ENCODE measurements at places on chromosomes 12 and 14. TPM values are rescaled to one million over a fixed set of nuclear protein-coding genes. Genes with fewer than 3 reads are reported as not detected.

DNA sequence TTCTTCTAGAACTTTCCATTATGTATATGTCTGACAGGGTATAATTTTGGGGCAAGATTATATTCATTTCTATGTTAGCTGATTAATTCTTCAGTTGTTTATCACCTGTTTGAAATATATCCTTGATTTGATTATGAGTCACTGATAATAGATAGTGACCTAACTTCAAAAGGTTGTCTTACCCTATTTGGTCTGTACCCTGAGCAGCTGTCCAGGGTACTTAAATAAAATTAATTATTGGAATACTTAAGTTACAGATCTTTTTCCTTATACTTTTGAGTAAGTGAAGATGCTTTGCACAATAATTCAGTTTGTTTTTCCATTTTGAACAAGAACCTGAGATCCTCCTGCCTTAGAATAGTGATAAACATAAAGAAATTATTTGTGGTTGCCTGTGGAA, 13.2 kb upstream of the NPAS3 start:
- no peak for DNase-seq

DNA sequence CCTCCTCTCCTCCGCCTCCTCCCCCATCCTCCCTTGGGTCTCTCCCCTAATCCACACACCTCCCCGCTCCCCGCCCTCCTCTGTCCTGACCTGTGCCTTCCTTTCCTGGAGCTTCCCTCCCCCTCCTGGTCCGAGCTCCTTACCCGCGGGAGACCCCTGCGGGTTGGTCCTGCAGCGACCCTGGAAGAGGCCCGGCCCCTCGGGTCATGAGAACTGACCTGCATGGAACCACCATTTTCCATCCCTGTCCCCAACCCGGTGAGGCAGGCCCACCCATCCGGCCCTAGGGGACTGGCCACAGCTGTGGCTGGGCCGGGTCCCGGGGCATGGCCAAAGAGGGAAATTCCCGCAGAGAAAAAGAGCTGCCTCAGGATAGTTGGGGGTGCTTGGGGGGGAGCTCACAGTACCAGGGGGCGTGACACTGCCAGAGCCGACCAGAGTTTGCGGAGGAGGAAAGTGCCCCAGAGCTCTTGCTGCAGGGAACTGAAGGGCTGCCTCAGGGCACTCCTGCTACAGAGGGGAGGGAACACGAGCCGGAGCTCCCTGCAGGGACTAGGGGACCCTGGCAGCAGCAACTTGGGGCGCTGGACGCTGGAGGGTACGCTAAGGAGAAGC, 613 bp downstream of the ARHGEF40 start:
- peak; percentile 38 for DNase-seq

DNA sequence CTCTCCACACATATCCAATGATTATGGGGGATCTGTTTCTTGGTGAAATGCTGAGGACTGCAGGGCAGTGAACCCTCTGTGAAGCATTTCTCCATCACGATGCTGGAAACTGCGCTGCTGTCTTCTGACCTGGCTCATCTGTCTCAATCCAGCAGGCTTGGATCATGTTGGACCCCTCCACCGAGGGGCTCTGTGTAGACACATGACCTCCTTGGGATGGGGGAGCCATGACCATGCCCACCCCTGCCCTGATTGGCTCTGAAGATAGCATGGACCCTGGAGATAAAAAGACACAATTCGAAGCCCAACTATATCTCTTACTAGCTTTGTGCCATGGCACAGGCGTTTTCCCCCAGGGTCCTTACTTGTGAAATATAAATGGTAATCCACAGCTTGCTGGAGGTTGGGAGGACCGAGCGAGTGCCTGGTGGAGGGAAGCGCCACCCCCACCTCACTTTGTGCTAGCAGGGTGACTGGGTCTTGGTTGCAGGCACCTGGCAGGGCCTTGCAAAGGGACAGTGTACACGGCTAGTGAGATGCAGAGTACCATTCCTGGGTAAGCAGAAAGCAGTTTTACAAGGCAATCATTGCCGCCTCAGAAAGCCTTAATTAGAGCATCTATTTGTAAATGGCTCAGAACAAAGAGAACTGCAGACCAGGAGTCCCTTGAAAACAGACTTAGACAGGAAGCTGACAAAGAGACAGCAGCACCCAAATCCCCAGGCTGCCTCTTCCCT, 2.4 kb upstream of the KRT83 start:
- DNase-seq: no peak

The ARHGEF40 gene
- 0.05 TPM for total RNA-seq

The BCAT1 gene
- 27.9 TPM for total RNA-seq

DNA sequence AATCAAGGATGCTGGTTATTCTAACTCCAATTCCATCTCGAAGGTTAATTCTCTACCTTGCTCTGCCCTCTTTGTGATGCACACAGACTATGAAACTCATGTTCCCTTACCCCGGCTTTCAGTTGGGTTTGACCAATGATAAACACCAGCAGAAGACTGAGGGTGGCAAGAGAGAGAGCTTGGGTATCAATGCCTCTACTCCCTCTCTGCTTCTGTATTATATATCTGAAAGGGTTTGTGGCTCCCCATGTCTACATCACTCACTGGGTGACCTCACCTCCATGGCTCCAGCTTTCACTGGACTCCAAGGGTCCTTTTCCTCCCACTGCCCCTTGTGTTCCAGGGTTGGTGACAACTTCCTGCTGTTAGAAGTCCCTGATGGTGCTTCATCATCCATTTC, 659.0 kb upstream of the TBX3 start:
- DNase-seq: no peak

- DNase-seq: no peak
These were observed 20.2 kb downstream of the VRTN start for GRCh38 chr14:74368441-74368840.

DNA sequence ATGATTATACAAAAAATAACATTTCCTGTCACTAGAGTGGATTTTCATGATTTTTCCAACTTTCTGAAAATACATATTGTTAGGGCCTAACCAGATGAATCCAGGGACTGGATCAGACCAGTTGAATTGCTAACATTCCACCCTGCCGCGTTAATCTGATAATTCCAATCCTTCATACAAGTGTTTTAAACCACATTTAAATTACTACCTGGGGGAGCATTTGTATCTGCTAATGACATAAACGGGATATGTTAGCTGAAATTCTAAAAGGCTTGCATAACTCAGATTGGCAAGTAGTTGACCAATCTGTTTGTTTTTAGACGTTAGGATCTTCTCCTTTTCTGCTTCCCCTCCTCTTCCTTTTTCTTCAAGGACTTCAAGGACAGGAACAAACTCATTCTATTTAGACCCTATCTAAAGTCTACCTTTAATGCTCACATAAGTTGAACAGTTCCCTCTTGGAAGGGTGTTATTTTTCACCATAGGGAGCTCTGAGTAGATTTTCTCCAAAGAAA, 239.0 kb downstream of the ADAMTS20 start:
- DNase-seq: no peak

DNA sequence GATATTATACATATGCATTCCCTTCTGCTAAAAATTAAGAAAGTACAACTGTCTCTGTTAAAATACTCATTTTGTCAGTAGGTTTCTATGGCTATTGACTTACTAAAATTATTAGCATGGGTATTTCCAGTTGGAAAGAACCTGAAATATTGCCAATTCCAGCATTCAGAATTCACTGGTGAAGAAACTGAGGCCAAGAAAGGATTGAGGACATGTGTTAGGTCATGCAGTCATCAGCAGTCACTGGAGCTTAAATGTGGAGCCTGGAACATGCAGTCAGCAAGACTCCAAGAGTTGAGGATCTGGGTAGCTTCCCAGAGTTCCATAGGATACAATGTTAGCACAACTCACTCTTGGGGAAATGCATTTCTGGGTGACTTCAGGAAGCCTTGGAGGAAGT, 1335.6 kb downstream of the AACS start:
- DNase-seq: no peak

GRCh38 chr14:34275078-34275477, 187.0 kb downstream of the SPTSSA start:
- DNase-seq: no peak

DNA sequence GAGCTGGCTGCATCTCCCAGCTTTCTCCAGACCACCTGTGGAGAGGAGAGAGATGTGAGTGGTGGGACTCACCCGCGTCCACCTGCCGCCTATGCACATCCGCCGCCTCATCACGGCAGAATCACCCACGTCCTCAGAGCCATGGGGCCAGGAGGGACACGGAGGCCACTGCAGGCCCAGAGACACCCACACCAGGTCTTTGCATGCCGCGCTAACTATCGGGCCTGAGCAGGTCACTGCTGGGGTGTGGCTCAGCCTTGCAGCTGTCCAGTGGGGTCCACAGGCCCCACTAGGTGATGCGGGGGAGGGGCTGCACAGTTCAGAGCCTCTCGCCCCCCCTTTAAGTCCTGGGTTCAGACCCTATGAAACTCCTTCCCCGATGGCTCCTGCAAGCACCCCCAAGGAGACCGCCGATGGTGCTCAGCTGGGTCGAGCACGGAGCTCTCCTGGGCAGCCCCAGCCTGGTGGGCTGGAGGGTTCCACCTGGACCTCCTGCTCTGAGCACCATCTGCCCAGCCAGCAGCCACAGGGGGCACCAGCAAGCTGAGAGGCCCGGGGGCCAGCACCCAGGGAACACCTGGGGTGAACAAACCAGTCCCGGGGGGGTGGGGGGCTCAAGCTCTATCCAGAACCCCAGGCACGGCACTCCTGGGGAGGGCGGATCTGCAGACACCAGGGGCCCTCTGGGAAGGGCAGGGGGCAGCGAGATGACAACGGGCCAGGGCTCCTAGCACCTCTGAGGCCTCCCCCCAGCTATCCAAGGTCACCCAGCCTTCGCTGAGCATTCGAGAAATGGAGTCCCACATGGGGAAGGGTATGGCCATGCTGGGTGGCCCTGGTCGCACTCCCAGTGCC, 34.3 kb downstream of the CCNK start:
- no peak for DNase-seq

- DNase-seq: no peak
These were observed 20.4 kb downstream of the KRT18 start for GRCh38 chr12:52969166-52969795.

DNA sequence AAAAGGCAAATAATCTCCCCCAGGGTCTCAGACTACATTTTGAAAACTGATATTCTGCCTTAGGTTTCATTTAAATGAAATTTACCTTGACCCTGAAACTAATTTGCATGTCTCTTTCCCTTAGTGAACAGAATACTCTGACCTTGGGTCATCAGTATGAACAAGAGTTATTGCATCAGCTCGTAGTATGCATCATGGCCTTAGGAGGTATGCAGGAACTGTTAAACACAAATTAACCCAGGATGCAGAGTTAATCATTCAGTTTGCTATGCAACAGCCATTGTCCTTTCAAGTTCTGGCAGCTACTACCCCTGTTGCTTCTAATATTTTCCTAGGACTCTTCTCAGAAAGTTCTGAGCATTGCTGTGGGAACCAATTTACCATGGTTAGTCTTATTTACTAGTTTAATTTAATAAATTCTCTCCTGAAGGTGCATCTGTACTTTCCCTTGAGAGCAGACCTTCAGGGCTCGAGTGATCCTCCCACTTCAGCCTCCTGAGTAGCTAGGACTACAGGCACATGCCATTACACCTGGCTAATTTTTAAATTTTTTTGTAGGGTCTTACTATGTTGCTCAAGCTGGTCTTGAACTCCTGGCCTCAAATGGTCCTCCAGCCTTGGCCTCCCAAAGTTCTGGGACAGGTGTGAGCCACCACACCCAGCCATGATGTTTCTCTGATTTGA, 126.7 kb downstream of the TTC6 start:
- DNase-seq: no peak

- DNase-seq: no peak
These were observed 855.2 kb downstream of the FSCB start for GRCh38 chr14:43651896-43652295.

The REM2 gene
- 0.48 TPM for total RNA-seq

- no peak for DNase-seq
These were observed 185.1 kb downstream of the ANO6 start for GRCh38 chr12:45400991-45401390.

The PTHLH gene
- not detected for total RNA-seq

GRCh38 chr12:103399986-103400385, 95.8 kb downstream of the C12orf42 start:
- DNase-seq: no peak

The SRGAP1 gene
- 0.02 TPM for total RNA-seq

GRCh38 chr14:66403183-66403582, 83.0 kb upstream of the CCDC196 start:
- DNase-seq: no peak

DNA sequence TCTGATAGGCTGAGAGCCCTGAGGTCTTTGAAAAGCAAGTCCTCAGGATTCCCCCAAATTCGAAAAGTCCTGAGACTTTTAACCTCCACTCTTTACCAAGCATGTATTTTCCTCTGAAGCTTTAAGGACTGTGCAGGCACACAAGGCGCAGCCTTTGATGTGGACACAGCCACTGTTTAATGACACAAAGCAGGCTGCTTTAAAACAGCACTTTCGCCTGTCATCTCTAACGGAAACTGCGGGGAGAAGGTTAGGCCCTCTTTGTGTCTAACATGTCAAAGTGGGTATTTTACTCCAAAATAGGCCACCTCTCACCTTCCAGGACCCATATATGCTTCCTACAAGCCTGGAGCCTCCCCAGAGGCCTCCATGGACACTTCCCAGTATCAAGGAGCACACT, 159.2 kb downstream of the GCH1 start:
- DNase-seq: no peak

DNA sequence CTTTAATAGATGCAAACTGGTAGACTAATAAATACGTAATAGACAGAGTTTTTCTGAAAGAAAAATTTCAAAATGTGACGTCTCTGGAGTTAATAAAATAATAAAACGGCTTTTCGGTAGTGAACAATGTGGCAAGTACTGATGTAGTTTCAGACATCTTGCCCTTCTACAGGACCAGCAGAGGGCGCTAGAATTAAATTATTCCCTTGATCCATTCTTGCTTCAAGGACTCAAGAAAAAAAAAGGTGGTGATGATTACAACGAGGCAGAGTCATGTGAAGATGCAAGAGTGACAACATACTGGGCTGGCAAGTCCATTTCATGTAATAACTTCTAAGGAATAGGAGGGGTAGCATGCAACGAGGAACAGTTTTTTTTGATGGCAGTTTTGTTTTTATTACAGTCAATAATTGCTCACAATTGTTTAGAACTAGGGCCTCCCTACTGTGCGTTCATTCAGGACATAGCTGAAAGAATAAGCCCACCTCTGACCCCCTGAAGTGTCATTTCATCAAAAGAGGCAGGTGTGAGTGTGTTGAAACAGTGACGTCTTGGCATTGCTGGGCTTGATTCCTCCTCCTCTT, 101.0 kb upstream of the GZMB start:
- peak; percentile 47 for DNase-seq

DNA sequence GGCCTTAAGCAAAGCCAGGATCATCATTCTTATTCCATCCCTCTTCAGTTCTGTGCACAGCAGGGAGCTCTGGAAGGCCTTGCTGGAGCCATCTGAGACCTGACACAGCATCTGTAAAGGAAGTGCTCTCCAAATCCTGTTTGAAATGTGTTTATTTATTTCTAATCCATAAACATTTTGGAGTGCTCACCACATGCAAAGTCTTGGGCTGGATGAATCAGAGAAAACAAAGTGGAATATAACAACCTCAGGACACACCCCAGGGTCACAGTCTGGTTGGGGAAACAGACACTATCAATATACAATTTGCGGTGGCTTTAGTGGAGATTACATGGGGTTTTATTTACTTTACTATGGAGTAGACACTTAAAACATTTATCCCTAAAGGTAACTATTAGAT, 54.3 kb downstream of the BMP4 start:
- DNase-seq: no peak

The LRTM2 gene
- not detected for total RNA-seq

All from activated CD4-positive, alpha-beta T cell treated with anti-CD3 and anti-CD28 coated beads for 36 hours (primary cell).